Activated B cell treated with CpG ODN at 0.5 μM for 24 hours (primary cell): ENCODE measurements at places on chromosomes 7 and 10. TPM values are rescaled to one million over a fixed set of nuclear protein-coding genes. Genes with fewer than 3 reads are reported as not detected.

DNA sequence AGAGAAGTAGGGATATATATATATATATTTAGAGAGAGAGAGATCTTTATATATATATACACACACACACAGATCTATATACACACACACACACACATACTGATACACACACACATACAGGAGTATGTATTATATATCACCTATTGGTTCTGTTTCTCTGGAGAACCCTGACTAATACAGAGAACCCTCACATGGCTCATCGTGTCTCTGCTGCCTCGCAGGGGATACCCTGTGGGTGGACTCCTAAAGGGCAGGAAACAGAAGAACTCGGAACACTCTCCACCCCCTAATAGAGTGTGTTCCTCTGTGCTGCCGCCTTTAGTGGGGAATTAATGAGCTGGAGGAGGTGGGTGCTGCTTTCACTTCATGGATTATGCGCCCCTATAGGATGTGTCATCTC is 86.6 kb downstream of the NPY start:
- DNase-seq: no peak

GRCh38 chr7:132377703-132378584 is 198.3 kb downstream of the PLXNA4 start:
- DNase-seq: no peak

- DNase-seq: no peak
These were observed 120.4 kb upstream of the STEAP1 start for GRCh38 chr7:90033850-90034249.

Gene CRPPA
- total RNA-seq: 0.91 and 1.5 TPM in 2 replicates

- no peak for DNase-seq
These were observed 529.0 kb downstream of the TYW1 start for GRCh38 chr7:67525588-67525987.

DNA sequence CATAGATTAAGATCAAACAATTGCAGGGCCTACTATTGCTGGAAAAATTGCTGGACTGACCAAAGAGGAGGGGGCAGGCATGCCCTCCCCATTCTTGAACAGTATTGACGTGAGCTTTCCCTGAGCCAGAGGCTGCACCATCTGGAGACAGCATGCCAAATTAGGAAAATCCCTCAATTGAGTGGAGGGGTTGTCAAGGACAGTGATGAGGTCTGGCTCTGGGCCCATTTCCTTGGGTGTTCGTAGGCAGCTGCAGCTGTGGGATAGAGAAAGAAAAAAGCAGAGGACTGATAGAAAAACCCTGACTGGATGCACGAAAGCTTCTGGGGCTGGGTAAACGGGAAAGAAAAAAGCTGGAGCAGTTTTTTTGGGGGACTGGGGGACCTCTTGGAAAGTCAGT is 22.8 kb upstream of the ORC5 start:
- DNase-seq: no peak

DNA sequence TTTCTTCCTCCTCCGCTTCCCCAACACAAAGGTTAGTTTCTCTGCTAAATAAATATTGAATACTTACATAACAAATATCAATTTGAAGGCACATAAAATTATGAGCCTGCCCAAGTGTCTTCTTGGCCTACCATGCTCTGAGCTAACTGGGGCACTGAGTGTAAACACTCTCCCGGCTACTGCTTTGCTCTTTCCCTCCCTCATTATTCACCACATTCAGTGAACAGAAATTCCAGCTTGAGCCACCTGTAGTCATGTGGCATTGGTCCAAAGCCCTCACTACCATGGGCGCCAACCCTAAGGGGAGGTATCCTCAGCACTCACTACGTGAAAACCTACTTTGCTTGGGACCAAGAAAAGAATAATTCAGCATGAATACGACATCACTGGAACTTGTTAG is 409.0 kb downstream of the KCNMA1 start:
- no peak for DNase-seq

Gene HOXA3
- not detected in 2 replicates for total RNA-seq

Gene IGFBP3
- total RNA-seq: not detected in 2 replicates

GRCh38 chr10:72337039-72337629 is 17.6 kb downstream of the DNAJB12 start:
- DNase-seq: peak; percentile 72

- no peak for DNase-seq
These were observed 69.6 kb downstream of the CYP26A1 start for GRCh38 chr10:93143281-93143680.

- no peak for DNase-seq
These were observed at the start of gene SUN3 for GRCh38 chr7:48028938-48029337. Gene SUN3 (minus strand): TSS chr7:48029107. CDS start chr7:48028938, 169 bp downstream.

Gene ERVW-1
- total RNA-seq: not detected in 2 replicates

Gene AKR1C1
- total RNA-seq: not detected in 2 replicates

DNA sequence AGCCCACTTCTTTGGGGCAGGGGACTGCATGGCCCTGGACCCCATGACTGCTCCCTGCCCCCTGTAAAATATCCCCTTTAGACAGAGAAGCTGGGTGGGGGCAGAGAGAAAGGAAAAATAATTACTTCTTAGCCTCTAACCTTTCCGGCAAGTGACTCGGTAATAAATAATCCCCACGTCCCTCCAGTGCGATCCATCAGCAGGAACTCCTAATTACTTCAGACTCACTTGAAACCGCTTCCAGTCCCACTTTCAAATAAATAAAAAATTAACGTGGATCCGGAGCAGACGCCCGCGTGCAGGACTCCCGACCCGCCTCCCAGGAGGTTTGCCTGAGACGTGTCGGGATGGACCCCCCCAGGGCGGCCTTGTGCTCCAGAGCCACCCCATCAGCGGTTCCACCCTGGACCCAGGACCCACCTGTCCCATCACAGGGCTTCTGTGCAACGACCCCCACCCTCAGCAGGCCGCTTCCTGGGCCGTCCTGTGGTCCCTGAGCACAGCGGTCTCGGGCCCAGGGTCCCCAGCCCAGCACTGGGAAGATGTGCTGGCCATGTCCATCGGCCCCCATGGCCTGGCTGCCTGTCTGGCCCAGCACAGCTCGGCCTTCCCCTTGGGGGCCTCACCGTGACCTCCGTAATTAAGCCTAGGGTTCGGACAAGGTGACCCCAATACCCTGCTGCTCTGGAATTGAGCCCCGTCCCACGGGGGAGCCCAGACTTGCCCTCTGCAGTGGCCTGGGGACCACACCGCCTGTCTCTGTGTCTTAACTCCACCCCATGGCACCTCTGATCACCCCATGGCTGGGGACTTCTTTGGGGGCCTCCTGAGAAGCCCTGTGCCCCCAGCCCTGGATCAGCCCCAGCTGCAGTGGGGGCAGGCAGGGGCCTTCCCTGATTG is 108.0 kb downstream of the UNCX start:
- no peak for DNase-seq

Gene OPN1SW
- not detected in 2 replicates for total RNA-seq

DNA sequence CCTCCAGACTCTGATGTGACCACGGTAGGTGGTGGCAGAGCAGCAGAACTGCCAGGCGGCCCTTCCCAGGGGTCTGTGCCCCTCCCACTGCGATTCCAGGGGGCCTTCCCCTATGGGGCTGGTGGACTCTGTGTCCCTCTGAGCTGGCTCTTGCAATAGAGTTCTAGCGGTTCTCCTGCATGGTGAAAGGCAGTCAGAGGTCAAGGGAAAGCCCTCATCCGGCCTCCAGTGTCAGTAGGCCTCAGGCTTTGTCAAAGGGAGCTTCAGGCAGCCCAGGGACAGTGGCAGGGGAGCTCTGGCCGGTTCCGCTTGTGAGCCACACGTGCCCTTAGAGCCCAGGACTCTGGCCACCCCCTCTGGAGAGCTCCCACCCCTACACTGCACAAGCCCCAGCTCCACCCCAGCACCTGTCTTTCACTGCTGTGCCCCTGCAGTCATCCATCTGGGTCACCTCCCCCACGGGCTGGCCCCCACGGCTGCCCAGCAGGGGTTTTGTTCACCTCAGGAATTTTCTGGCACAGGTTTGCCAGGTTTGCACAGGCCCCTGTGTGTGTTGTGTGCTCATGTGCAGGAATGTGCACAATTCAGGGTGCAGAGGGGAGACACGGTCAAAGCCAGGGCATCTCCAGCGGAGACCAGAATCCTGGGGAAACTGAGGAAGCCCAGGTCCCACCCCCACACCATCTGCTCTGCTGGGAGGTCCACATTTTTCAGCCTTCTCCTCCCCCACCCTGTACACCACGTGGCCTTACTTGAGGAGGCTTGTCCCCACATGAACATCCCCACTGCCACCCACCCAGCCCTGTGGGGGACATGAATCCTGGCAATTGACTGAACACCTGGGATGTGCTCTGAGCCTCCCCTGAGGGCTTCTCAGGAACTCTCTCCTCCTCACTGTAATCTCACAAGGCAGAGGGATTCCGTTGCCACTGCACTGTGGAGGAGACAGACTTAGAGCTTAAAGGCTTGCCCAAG is 23.8 kb downstream of the C10orf105 start:
- DNase-seq: no peak

Gene WDR86
- 0.33 and 0.49 TPM in 2 replicates for total RNA-seq

DNA sequence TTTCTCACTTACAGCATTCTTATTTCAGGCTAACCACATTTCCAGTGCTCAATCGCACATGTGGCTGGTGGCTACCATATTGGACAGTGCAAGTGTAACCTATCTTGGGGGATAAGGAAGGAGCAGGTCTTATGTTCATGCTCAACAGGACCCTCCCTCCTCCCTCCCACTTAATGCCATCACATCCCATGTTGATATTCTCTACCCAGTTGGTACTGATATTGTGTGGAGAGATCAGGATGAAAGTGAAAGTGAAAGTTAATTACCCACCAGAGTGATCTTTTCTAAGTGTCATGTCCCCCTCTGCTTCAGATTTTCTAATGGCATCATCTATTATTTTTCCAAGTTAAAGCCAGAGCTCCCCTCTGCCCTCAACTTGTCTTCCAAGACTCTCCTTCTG is 91.6 kb downstream of the BMPER start:
- no peak for DNase-seq

Gene GIMAP6
- 0.17 and 0.35 TPM in 2 replicates for total RNA-seq

GRCh38 chr10:122142641-122143237 is 128.4 kb upstream of the BTBD16 start:
- peak; percentile 26 for DNase-seq

DNA sequence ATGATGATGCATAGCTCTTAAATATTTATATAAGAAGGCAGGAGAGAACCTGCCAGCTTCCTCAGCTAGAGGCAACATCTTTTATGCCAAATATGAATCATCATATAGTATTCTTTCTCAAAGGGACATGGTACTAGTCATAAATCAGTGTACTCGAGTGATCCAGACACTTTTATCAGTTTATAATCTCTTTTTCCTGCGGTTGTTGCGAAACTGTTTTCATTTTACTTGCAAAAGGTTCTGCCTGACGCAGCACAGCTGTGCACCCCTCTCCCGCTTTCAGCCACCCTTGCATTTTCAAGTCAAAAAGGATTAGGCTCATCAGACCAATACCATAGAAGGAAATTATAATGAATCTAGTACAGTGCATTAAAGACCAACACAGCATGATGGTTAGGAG is 332.3 kb upstream of the PRKCQ start:
- no peak for DNase-seq

Gene TMEM213
- not detected in 2 replicates for total RNA-seq

- DNase-seq: no peak
These were observed 373.4 kb upstream of the PCDH15 start for GRCh38 chr10:55174419-55174818.

DNA sequence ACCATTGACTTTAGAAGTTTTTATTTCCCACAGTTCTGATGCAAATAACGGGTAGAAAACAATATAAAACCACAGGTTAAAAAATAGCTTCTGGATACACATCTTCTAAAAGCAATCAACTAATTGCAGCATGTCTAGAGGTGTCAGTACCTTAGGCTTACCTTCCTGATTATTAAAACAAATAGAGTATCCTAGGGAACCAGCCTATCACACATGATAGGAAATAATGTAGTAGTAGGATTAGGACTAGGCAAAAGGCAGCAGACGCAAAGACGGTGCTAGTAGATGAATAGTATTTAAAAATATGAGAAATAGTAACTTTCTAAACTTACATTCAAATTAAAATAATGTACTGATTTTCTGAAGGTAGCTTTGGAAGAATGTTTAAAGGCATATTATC is 41.7 kb upstream of the PHYHIPL start:
- DNase-seq: no peak

DNA sequence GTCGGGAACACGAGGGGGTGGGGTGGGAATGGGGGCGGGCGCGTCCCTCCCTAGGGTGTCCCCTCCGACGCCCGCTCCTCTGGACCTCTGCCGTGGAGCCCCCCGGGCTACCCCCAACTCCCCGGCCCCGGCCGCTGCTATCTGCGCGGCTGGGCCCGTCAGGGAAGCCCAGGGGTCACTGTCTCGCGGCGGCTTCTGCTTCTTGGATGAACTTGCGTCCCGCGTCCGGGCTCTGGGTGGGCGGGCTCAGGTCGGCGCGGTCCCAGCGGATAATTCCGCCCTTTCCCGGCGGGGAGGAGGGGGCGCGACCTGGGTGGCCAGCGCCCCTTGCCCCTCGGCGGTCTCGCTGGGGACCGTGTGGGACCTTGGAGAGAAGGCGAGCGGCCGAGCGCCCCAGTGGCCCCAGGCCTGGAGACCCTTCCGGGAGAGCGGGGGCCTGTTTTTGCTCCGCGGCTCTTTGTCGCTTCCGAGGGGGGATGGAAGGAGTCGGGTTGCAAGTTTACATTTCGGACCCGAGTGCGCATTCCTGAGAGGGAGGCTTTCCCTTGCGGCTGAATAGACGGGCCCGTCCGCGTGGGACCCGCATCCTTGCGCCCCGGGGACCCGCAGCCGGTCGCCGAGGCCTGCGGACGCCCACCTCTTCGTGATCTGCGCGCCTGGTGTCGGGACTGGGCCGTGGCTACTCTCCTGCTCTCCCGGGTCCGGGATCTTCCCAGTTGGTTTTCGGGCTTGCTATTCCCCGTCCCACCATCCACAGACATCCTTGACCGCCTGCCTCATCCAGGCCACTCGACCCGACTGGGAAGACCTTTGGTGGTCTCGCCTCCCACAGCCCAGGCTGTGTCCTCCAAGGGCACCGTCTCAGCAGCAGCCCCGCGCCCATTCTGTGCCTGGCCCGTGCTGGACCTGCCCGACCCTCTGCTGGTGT is 812 bp downstream of the DOCK1 start:
- DNase-seq: no peak

DNA sequence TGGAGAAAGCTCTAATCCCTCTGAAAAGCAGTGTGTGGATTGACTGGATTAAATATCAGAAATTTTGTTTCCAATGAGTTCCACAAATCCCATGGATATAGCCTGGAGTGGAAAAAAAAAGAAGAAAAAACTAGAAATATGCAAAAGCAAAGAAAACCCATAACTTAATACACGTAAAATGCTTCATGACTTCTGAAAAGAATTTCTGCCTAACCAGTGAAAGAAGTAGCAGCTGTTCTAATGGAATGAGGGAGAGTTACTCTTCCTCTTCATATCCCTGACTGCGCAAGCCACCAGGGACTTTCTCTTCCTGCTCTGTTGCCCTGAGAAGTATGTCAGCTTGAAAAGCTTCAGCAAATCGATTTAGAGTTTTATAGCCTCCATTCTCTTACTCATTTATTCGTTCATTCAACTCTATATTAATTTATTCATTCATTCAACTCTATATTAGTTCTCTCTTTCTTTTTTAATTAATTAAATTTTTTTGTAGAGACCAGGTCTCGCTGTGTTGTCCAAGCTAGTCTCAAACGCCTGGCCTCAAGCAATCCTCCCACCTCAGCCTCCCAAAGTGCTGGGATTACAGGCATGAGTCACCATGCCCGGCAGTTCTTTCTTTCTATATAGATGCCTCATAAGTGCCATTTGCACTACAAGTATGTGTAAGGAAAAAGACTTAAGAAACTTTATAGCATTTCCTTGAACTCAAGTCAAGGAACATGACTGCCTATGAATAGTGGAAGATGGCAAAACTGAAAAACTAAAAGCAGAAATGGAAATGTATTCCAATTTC is 447.3 kb upstream of the NRP1 start:
- DNase-seq: no peak

Gene ZNF479
- not detected in 2 replicates for total RNA-seq

Gene FFAR4
- total RNA-seq: not detected in 2 replicates

Gene SPDYE9
- not detected in 2 replicates for total RNA-seq

GRCh38 chr10:121853950-121854349 is 73.9 kb downstream of the ATE1 start:
- no peak for DNase-seq

Gene TCAF2
- total RNA-seq: 15.0 and 17.4 TPM in 2 replicates

Gene SPDYE16
- total RNA-seq: 0.59 TPM in 1 of 2 replicates, not detected in the other
